CD8-positive, alpha-beta memory T cell (primary cell): ENCODE measurements at places on chromosomes 5 and 9. TPM values are rescaled to one million over a fixed set of nuclear protein-coding genes. Genes with fewer than 3 reads are reported as not detected.

The CD14 gene
- total RNA-seq = 3.3 TPM

The POLR3G gene
- total RNA-seq = 14.7 TPM

The IGFBPL1 gene
- total RNA-seq = not detected

The ANKRD33B gene
- total RNA-seq = 29.6 TPM

The SH2D3C gene
- total RNA-seq = 14.1 TPM

The MAP1B gene
- 0.18 TPM for total RNA-seq

The SOX30 gene
- total RNA-seq = 0.09 TPM

The MEIKIN gene
- not detected for total RNA-seq

The C9orf72 gene
- total RNA-seq = 5.5 TPM

The FAM169A gene
- total RNA-seq = 8.4 TPM

The GABBR2 gene
- not detected for total RNA-seq

The PCDHAC1 gene
- total RNA-seq = not detected
